AG09319 (cell line): ENCODE measurements at places on chromosomes 1 and 21.

GRCh38 chr21:42276526-42277154 is 38.6 kb downstream of the TFF3 start:
- no peak for DNase-seq

DNA sequence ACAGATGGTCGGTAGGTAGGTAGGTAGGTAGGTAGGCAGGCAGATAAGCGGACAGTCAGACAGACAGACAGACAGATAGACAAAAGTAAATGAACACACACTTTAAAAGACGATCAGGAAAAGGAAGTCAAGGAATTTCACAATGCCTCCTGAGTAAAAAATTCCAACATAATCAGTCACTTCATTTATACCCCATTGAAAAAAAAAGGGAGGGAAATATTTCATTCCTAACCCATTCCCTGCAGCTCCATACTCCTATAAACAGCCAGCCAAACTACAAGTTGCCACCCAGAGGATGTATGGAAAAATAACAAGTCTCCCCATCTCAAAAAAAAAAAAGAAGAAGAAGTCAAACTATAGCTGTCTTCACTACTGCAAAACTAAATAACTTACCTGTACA is 43.4 kb downstream of the ZZZ3 start:
- no peak for DNase-seq

GRCh38 chr1:227915564-227916553 is 31.9 kb downstream of the WNT9A start:
- no peak for DNase-seq

DNA sequence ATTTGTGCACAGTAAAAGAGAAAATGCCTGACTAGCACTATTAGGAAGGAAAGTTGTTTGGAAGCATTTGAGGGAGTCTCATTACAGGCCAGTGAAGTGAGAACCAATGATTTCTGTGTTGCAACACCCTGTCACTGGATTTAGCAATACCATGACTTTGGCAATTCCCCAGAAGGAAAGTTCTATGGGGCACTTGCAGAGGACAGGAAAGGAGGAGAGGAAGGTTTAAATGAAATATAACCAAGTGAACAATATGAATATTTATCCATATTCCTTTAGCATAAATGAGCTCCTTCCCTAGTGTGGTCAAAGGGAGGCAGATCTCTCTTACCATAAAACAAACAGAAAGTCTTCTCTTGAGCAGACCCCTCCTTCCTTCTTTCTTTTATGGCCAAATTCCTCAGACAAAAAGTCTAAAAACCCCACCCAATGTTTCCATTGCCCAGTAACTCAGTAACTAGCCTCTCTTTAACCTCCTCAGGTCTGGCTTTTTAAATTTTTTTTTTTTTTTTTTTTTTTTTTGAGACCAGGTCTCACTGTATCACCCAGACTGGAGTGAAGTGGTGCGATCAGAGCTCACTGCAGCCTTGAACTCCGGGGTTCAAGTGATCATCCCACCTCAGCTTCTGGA is 5.5 kb downstream of the TLR5 start:
- DNase-seq, result no peak

DNA sequence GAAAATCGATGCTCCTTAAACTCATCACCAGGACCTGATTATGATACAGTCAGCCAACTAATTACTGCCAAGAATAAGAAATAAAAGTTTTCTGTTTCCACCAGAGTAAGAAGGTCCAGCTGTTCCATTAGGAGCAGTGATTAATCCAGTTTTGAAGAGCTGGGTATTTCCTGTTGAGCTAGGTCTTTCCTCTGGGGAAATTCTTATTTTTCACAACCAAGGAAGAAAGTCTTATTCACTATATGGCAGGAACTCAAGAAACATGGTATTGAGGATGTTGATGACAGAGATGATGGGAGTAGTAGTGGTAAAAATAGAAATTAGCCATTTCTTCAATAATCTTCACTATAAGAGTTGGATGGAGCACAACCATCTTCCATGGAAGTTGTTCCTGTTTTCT is 374.6 kb upstream of the RUNX1 start:
- DNase-seq, result no peak

GRCh38 chr1:220893701-220894024 is 14.4 kb downstream of the HLX start:
- no peak for DNase-seq

DNA sequence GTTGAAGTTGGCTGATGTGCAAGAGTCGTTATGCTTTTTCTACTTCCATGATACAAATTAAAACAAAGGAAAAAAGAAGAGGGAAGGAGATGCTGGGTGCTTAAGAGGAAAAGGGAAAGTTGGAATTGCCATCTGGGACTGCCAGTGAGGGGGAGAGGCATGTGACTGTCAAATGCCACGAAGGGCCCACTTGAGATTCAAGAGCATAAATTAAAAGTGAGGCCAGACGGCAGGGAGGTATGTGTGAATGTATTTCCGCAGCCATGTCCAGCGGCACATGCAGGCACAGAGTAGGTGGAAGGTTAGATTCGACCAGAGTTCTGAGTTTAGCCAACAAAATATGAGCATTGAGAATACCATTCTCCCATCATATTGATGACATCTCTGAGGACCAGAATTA is 32.0 kb downstream of the NFASC start:
- DNase-seq, result no peak

GRCh38 chr1:94603663-94604062 is 62.1 kb upstream of the F3 start:
- no peak for DNase-seq

DNA sequence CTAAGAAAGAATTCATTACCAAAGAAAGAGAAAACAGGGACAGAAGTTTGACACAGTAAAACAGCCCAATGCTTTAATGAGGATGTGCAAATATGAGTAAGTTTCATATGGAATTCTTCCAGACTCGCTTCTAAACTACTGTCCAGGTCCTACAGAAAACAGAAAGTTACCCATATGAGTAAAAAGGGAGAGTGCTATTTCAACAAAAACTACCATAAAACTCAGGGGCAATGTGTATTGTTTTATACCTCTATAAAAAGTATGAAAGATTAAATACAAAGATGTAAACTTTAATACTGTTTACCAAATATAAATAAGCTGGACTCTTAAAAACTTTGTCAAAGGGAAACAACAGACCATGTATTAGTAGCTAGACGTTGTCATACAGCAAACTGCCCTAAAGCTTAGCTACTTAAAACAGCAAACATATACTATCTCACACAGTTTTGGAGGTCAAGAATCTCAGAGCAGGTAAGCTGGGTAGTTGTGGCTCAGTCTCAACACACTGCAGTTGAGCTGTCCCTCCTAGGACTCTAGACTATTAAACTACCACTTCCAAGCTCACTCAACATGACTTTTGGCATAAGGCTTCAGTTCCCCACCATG is 174.9 kb downstream of the COP1 start:
- no peak for DNase-seq

GRCh38 chr1:170617591-170618330 is 46.2 kb upstream of the PRRX1 start:
- no peak for DNase-seq

DNA sequence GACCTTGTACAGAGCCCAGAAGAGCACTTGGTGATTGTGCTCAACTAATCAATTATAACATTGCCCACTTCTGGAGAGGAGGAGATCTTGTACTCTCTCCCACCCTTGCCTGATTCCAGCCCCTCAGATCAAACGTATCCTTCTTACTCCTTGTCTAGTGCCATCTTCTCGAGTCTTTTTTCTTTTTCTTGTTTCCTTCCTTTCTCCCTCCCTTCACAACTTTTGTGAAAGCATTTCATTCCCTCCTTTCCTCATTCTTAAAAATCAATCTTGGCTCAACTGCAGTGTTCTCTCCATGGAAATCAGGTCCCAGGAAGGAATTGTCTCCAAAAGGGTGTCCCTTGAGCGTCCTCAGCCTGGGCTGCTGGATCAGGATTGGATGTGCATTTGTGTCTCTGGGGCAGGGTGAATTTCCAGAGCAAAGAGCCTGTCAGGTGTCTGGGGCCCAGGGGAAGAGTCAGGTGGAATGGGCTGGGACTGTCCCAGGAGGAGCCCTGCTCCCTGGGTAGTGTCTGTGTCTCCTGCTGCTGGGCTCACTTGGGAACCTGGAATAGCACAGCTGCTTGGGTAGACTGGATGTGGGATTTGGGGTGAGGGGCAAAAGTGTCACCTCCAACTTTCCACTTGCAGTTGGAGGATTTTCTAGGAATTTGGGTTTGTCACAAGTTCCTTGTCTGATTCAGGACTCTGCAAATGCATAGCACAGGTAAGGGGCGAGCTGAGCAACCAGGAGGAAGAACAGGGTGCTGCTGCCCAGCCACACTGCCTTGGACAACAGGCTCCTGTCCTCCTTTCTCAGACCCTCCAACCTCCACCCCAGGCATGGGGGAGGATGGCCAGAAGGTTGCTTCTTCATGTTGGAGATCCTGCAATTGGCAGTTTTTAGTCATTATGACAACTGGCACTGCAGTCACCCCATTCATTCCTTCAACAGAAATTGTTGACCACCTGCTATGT is 3.3 kb downstream of the SOX13 start:
- DNase-seq, result no peak

DNA sequence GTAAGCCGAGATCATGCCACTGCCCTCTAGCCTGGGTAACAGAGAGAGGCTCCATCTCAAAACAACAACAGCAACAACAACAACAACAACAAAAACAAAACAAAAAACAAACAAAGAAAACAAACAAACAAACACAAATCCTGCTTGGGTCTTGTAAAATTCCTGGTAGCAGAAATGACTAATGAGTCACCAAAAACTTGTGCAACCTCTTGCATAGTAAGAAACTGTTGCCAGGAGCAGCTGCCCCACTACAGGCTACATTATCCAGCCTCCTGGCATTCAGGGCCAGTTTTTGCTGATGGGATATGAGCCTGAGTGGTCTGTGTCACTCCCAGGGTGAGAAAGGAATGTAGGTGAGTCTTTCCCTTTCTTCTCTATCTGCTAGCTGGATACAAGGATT is 245.4 kb downstream of the TNR start:
- DNase-seq, result no peak
